ENCODE measurements at places on chromosomes 12 and 14.

- DNase-seq, result no peak
Measured at GRCh38 chr12:122024132-122024785, 2.6 kb downstream of the BCL7A start.

- DNase-seq, result no peak
Measured at GRCh38 chr12:84016956-84017355, 895.6 kb downstream of the SLC6A15 start.

GRCh38 chr12:96878704-96879103 lies 28.4 kb upstream of the NEDD1 start:
- DNase-seq, result no peak

DNA sequence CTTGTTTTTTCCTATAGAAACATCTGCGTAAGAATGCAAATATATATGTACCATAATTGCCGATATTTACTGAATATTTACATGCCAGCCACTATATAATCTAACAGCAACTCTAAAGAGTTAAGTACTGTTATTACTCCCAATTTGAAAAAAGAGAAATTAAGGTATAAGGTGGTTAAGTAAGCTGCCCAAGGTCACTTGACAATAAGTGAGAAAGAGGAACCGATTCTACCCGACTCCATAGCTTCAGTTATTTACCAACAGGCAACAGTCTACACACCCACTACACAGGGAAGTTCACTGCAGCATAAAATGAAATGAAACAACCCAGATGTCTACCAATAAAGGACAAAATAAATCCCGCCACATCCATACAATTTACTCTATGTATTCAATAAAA lies 1.1 kb downstream of the MIS18BP1 start:
- no peak for DNase-seq

GRCh38 chr12:73110816-73111215 lies 838.6 kb downstream of the TRHDE start:
- no peak for DNase-seq

- DNase-seq, result no peak
Measured at GRCh38 chr12:39617887-39618286, 1.7 kb downstream of the ABCD2 start.

- no peak for DNase-seq
Measured at GRCh38 chr12:112988224-112988623, 9.9 kb downstream of the OAS2 start.

GRCh38 chr12:122887819-122888212 lies 8.1 kb downstream of the VPS37B start:
- no peak for DNase-seq

GRCh38 chr12:64791036-64791435 lies 31.8 kb upstream of the GNS start:
- no peak for DNase-seq

DNA sequence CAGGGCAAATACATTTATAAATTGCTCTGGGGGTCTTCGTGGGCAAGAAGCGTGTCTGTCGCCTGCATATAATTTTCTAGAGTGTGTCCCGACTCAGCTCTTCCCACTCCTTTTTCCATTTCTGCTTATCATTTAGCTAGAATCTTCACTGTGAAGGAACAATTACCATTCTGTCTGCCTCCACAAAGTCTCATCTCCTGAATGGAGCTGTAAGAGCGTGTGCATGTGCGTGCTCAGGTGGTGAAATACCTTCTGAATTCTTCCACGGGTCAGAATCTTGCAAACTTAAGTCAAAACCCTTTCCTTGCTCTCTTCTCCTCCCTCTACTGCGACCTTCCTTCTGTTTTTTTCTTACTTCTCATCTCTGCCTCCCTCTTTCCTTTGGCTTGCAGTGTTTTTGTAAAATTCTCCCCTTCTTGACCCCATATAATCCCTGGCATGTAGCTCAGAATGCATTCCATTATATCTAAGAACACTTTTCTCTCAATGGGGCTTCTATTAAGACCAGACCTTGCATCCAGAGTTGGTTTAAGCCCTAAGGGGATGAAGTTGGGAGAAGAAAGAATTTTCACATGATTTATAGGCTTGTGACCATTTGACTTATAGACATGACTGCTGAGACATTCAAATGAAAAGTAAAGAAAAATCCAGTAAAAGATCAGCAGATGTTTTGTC lies 25.0 kb upstream of the GSG1 start:
- no peak for DNase-seq

DNA sequence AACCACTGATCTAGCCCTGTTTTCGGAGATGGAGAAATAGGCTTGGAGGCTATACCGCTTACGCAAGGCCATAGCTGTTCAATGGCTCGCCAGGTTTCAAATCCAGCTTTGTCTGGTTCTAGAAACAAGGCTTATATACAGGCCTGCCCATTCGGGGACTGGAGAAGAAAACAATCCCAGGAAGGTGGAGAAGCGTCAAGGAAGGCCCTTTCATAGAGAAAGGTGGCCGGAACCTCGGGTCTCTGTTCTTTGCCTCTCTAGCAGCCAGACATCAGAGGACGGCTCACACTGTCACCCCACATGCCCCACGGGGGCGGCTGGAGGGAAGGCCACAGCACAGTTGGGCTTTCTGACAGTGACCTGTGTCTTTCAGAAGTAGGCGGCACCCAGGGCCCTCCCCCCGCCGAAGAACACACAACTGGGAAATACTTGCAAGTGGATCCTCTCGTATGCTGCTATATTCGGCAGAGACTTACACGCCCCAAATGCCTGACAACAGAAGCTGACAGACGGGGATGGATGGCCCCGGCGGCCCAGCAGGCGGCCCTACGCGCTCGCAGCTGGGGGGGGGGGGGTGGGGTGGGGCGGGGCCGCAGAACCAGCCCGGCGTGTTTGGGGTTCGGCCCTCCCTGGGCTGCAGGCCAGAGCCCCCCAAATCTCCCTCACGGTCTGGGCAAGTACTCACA lies 4.5 kb upstream of the SETD1B start:
- peak; percentile 62 for DNase-seq

DNA sequence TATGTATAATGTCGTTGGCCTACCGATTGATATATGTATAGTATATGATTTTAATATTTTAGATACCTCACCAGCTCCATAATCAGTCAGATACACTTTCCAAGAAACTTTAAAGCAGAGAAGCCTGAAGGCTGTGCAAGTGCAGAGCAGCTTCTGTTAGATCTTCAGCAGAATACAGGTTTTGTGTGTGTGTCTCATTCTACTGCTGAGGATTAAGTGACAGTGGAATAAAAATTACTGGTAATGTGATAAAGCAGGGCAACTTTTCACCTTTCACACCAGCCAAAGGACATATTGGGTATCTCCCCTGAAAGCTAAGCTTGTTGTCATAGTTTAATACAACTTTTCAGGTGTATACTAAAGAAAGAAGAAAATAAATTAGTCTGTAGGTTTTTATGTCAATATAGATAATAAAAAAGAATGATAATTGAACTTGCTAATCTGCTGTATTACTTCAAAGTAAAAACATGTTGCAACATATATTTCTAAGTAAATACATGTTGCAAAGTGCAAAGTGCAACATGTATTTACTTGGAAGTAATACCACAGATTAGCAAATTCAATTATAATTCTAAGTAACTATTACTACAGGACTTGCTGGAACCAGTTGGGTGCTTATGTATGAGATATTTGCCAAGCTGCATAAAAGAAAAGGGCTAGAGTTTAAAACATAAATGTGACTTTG lies 128.3 kb downstream of the SLC16A7 start:
- no peak for DNase-seq

DNA sequence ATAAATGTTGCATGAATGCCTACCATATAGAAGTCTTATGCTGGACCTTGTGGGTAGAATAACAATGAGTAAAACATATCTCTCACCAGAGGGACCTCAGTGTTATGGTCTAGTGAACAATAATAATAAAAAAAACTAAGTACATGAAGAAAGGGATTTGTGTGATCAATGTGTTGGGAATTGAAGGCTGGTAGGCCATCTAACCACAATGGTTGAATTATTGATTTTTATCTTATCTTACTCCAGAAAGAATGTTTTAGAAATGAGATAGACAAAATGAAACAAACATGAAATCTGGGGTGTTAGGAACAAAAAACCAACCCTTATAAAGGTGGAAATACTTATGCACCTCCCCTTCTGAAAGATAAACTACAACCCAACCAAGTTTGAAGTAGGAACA lies 243.9 kb upstream of the LRIG3 start:
- no peak for DNase-seq

DNA sequence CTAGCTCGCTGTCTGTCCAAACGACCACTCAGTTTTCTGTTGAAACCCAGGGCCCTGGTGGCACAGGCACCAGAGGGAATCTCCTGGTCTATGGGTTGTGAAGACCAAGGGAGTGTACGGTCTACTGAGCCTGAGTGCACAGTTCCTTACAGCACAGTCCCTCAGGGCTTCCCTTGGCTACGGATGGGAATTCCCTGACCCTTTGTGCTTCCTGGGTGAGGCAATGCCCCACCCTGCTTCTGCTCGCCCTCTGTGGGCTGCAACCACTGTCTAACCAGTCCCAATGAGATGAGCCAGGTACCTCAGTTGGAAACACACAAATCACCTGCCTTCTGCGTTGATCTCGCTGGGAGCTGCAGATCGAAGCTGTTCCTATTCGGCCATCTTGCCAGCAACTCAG lies 22.6 kb downstream of the GPHN start:
- DNase-seq, result no peak

- DNase-seq, result no peak
Measured at GRCh38 chr12:132622437-132623071, 4.0 kb downstream of the P2RX2 start.

DNA sequence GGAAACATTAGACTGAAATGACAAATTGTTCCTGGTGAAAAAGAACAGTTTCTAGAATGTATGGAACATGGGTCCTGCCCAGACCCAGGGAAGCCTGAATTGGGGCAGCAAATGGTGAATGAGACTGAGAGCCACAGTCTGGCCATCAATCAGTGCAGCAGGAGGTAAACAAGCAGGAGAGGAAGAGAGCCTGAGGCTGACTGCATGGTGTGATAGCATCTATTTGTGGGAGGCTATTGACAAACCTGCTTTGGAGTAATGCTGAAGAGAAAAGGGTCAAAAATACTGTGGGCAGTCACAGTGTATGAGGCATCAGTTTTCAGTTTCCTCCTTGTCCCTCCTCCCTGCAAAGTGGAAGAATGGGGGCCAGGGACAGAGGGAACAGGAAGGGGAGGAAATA lies 136.8 kb downstream of the ANKS1B start:
- DNase-seq, result no peak

GRCh38 chr12:69519871-69520270 lies 49.7 kb downstream of the FRS2 start:
- no peak for DNase-seq

DNA sequence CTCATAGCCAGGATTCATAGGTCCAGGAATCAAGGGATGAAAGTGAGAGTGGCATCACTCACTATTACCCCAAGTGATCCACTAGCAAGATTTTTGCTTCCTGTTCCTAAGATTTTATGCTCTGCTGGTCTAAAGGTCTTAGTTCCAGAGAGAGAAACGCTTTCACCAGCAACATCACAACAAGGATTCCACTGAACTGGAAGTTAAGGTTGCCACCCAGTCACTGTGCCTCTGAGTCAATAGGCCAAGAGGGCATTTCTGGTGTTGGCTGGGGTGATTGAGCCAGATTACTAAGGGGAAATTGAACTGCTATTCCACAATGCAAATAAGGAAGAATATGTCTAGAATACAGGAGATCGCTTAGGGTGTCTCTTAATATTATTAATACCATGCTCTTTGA lies 142.5 kb upstream of the ARID2 start:
- no peak for DNase-seq

- no peak for DNase-seq
Measured at GRCh38 chr14:103007555-103007954, 49.8 kb downstream of the CDC42BPB start.

All from stimulated activated CD4-positive, alpha-beta T cell treated with anti-CD3 and anti-CD28 coated beads, Interleukin-2, amount 100 ng/mL, for 24 hours (primary cell).